ENCODE measurements at places on chromosomes 2 and 18.

DNA sequence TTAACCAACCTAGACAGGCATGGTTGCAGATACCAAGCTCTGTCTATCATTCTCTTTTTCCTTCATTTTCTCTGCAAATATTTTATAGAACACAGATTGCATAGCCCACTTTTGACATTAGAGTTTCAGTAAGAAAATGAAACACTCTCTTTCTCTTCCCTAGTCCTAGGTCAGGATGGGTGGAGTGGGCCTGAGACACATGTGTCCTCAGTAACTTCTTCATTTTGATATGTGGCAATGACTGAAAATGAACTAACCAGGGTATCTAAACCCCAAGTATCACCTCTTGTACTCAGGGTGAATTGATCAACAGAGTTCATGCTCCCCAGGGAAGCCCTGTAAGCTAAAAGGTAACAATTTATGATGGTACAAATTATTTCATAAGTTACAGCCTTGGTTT is 37.0 kb upstream of the KYNU start:
- no peak for DNase-seq

DNA sequence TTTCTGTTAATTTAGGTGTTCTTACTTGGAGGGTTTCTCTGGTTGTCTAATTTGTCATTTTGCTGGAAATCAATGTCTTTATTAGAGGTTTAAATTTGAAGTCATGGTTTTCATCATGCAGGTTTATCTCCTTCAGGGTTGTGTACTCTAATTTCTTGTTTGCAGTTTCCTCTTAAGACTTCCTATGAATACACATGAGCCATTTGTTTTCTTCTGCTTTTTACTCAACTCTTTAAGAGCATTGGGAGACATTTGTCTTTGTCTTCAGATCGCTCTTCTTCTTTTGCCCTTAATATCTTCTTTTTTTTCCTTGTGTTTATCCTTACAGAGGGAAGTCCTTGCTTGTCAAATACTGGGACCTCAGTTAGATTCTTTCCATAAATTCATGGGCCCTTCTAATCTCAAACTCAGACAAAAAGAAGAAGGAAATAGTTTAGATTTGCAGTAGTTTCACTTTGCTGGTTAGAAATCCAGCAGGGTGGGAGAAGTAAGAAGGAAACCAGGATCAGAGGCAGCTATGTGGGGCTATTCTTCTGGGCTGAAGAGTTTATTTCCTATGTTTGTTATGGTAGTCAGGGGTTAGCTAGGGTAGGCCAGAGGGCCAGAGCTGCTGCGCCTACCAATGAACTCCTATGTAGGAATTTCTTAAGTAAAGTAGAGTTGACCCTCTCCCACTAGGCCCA is 176.6 kb downstream of the DYSF start:
- no peak for DNase-seq

DNA sequence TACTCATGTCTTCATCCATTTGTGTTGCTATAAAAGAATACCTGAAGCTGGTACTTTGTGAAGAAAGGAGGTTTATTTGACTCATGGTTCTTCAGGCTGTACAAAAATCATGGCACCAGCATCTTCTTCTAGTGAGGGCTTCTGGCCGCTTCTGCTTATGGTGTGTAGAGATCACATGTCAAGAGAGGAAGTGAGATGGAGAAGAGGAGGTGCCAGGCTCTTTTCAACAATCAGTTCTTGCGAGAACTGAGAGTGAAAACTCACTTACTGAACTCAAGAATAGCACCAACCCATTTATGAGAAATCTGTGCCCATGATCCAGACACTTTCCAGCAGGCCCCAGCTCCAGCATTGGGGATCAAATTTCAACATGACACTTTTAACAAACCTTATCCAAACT is 30.0 kb upstream of the BARD1 start:
- DNase-seq: no peak

GRCh38 chr2:190964170-190964795 is 49.7 kb downstream of the STAT1 start:
- no peak for DNase-seq

- no peak for DNase-seq
Measured at GRCh38 chr2:133849341-133849740, 281.1 kb upstream of the NCKAP5 start.

DNA sequence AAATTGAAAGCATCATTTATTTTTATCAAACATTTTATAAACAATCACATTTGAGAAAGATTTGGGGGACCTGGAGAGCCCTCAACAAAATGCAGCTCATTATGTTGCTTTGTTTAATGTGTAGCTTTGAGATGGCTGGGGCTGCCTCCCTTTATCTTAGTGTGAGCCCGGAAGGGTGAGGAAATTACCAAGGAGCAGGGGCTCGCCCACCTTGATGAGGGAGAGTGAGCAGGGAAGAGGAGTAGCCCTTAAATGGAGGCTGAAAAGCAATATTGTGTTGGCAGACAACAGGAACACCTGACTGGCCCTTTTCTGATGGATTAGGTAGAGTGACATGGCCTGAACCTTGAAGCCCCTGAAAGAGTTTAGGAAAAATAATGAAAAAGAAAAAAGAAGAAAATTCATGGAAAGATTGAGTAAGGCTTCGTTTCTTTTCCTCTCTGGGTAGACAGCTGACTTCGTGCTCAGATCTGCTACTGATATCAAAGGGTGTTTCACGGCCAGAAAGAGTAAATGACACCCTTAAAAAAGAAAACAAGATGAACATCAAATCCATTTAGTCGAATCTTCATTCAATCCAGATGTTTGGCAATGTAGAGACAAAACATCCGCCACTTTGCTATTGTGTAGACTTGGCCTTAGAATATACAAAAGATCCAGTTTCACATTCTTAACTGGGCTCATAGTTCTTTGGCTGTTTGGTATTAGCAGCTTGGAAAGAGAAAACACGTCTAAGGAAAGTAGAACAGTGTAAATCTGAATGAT is 206.5 kb upstream of the TCF4 start:
- no peak for DNase-seq

DNA sequence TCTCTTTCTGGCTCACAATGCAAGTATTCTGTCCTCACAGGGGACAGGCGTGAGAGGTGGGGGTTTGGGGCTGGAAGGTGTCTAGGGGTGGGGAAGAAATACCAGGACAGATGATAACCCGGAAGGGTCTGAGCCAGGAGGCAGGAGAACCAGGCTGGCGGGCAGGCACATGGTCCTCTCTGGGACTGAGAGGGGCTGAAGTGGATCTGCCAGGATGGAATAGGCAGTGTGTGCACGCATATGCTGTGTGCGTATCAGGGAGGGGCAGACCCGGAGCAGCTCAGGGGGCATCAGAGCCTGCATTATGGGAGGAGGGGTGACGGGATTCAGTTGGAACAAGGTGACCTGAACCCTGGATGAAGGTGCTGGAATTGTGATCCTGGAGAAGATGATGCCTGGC is 157.3 kb downstream of the DYSF start:
- no peak for DNase-seq

DNA sequence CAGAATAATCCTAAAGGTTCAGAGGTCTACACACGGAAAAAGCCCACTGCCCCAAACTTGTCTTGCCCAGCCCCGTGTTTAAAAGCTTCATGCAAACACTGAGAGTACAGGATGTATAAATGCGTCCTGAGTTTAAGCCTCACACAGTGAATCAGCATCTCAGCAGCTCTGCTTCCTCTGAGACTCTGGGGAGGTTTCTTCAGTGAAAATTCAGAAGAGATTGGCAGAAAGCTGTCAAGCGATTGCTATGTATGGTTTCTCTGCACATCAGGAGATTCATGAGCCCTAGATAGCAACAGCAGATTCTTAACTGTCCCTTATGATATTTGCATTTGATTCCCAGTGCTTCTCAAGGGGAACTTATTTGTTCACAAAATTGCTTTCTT is 27.1 kb downstream of the CRACDL start:
- no peak for DNase-seq

- no peak for DNase-seq
Measured at GRCh38 chr2:62801814-62802523, 96.5 kb downstream of the EHBP1 start.

DNA sequence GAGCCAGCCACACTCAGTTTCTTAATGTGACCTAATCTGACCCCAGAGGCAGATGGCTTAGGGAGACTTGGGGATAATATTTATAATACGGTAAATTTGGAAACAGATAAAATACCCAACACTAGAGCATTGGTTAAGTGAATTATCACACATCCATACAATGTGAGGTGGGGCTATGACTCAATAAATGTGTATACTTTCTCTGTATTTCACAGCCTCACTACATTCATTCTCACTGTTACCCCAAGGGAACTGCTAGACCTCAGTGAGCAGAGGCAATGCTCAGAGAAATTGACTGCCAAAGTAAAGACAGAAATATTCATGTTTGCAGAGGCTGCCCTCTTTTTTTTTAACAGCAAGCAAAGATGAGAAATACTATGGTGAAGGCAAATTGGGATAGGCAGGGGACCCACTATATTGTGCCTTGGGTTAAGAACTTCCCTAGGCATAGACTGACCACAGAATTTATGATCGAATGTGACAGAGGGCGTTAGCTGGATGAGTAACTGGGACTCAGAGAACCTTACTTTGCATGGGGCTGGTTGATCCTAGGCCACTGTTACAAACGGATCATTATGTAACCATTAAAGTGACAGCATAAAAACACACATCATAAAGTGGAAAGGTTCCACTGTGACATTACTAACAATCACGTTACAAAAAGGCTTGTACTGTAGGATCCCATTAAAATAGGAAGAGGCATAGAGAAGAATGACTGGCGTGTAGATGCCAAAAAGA is 246.0 kb upstream of the LYPD1 start:
- no peak for DNase-seq

DNA sequence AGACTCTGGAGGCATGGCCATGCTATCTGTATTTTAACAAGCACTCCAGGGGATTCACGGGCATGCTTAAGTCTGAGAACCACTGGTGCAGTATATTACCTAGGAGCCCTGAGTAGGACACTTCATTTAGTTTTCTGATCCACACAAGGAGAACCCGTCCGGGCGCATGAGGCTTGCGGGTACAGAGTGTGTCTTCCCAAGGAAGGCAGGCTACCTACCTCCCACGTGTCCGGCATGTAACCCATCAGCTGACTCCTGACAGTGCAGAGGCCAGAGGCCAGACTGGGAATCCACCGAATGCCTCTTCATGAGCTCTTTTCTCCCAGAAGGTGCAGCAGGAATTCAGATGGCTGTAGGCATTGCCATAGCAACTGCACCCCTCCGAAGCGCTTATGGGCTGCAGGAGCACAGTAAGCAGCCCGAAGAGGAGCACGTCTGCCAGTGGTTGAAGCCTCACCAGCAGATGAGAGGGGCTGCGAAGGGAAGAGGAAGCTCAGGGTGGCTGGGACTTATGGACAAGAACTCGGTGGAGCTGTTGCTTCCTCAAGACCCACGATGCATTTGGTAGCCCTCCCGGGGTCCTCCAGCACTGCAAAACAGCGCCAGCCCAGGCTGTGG is 33.8 kb upstream of the DNMT3A start:
- no peak for DNase-seq

GRCh38 chr2:101842471-101842870 is 145.0 kb downstream of the MAP4K4 start:
- no peak for DNase-seq

GRCh38 chr2:16425462-16426336 is 239.9 kb downstream of the CYRIA start:
- DNase-seq: no peak

- no peak for DNase-seq
Measured at GRCh38 chr2:101375653-101376052, 11.7 kb downstream of the CREG2 start.

GRCh38 chr2:109531221-109531620 is 82.5 kb downstream of the SEPTIN10 start:
- no peak for DNase-seq

- no peak for DNase-seq
Measured at GRCh38 chr2:209681201-209681735, 90.4 kb upstream of the UNC80 start.

DNA sequence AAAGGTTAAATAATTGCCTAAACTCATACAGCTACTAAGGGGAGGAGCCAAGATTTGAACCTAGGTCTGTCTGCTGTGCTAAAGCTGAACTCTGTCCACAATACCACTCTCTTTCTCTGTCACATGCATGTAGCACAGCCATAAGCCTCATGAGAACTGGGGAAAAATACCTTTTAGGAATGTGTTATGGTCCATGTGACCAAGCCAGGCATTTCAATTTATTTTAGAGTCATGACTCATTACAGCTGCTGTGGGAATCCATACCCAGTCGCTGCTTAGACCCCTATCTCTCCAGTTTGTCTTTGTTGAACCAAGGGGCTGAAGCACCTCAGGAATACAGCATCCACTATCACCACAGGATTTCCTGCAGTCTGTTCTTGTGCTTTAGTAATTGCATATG is 200.0 kb upstream of the SIX3 start:
- no peak for DNase-seq

GRCh38 chr2:203909261-203909967 is 27.1 kb upstream of the ICOS start:
- no peak for DNase-seq

GRCh38 chr2:28751956-28752630 is 463 bp downstream of the PPP1CB start:
- DNase-seq: no peak

GRCh38 chr2:132441051-132441450 is 24.4 kb downstream of the GPR39 start:
- DNase-seq: no peak

GRCh38 chr2:49032936-49033335 is 121.4 kb downstream of the FSHR start:
- DNase-seq: no peak

DNA sequence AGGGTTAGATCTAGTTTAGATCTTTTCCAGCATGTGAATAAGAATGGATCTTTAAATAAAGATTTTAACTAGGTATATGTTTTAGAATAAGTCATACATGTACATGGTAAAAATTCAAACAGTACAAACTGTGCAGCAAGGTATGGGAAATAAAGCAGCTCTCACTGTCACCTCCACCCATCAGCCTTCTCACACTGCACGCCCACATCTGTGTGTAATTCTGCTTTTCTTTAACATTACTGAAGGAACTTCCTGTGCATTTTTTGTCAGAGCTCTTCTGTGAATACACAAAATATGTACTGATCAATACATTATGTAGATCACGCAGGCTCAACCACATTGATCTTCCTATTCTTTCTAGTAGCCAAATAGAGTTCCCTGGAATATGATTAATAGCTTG is 3.4 kb downstream of the CASP8 start:
- DNase-seq: no peak

DNA sequence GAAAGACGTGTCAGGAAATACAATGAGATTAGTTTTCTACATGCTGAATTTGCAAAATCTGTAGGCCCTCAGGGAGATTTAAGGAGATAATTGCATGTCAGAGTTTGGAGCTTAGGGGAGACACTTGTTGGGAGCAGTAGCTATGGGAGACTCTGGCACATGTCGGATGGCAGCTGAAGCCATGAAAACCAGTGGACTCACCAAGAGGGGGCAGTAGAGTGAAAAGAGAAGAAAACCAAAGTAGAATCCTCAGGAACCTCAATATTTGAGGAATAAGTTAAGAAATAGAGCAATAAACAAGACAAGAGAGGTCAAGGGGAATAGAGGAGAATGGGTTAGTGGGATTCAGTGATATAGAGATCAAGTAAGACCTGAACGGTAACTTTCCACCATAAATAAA is 24.8 kb downstream of the RUFY4 start:
- no peak for DNase-seq

DNA sequence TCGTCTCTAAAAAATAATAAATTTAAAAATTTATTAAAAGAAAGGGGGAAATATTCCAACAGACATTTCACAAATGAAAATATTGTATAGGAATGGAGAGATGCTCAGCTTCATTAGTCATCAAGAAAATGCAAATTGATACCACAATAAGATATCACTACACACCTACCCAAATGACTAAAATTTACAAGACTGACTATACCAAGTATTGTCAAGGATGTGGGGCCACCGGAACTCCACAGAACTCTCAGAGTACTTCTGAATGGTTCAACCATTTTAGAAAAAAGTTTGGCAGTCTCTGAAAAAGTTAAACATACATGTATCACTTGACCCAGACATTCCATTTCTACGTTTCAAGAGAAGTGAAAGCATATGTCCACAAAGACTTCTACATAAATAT is 163.4 kb downstream of the EHBP1 start:
- DNase-seq: no peak
